Stimulated activated CD4-positive, alpha-beta T cell treated with anti-CD3 and anti-CD28 coated beads, Interleukin-1b, Interleukin-23, amount 100 ng/mL, for 4 hours (primary cell): ENCODE measurements at places on chromosomes 2 and 18.

GRCh38 chr2:223873672-223874071 lies 36.3 kb upstream of the AP1S3 start:
- no peak for DNase-seq

DNA sequence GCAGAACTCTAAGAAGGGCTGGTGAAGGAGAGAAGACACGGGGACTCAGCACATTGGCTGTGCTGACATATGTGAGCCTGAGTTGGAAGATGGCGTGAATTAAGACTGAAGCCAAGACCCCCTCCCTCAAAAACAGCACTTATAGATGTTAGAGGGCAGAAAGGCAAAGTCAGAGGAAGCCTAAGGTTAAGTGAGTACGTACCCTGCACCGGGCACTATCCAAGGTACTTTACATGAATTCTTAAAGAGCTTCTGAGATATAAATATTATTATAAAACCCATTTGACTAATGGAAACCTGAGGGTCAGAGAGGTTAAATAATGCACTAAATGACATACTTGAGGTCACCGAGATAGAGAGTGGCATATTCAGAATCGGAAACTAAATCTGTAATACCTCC lies 25.6 kb downstream of the SIX3 start:
- DNase-seq, result no peak

DNA sequence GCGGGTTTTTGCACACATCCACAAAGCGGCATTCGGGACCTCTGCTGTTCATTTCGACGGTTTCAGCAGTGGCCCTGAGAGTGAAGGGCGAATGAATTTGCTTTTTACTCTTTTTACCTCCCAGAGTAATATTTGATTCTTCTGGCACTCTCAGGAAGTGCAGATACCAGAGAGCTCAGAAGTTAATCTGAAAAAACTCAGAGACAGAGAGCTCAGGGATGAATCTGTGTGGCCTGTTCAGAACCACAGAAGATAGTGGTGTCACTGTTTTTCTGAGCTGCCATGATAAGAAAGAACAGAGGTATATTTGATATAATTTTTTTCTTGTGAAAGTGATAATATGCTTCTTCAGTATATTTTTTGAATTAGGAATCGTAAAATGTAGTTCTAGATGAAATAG lies 129.3 kb downstream of the MBP start:
- DNase-seq, result no peak

GRCh38 chr2:68643011-68643873 lies at the start of gene PROKR1:
TSS of gene PROKR1 (plus strand) at chr2:68643579. CDS start at chr2:68645822, 2,243 bp downstream.
- no peak for DNase-seq

- DNase-seq, result no peak
Observed at GRCh38 chr2:69505710-69506109, 68.5 kb upstream of the NFU1 start.

DNA sequence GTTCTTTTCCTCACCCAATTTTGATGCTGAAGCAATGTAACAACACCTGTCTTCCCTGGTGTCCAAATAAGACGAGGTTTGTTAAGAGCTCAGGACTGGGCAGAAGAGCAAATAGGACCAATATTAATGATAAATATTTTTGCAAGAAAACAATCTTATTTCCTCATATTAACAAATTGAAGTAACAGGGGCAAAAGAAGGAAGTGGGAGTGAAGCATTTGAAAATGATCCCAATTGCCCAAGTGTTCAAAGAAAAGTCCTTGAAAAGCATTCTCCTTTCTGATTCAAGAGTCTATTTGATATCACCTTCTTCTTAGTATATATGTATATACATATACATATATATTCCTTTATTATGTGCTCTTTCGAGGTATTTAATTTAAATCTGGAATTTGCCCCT lies 418.8 kb downstream of the ARHGAP15 start:
- DNase-seq, result no peak

DNA sequence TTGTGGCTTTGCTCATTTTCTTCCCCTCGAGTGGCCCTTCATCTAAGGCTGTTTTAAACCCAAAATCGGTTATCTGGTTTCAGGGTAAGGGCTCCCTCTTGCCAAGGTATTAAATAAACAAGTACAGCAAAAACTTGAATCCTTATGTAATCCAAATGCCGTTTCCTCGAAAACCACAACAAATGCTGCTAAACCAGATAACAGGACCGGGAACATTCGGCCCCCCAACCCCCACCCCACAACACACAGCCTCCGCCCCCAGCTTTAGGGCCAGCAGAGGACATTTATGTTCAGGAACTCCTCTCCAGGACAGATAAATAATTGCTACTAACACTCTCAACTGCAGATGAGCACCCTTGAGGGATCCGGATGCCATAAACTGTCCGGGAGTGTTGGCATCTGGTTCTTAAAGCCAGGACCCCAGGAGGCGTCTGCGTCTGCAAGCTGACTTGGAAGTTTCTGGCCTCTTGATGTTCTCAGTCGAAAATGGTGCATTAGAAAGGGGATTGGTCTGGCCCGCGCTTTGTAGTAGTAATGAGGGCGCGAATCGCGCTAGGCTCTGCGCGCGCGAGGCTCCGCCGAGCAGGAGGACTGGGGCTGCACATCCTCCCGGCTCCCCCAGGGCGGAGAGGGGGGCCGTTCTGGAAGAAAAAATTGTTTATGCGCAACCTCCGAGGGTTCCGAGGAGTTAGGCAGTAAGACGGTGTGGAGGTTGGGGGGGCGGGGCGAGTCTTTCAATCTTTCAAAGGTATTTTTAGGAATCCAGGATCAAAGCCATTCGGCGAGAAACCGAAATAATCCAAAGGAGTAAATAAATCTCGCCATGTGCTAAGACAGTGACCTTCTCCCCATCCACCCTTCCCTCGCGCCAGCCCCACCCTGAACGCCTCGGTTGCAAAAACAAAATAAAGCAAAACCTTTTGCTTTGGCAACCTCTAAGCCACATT lies 3.9 kb upstream of the ID2 start:
- no peak for DNase-seq
